ENCODE measurements at places on chromosomes 3 and 15.
A peak's percentile ranks its signal among the peaks of the same experiment; 100 is the strongest.

GRCh38 chr3:170614214-170614966 lies 28.5 kb upstream of the SLC7A14 start:
- DNase-seq: no peak

- no peak for DNase-seq
Observed at GRCh38 chr3:146655333-146655996, 50.3 kb upstream of the PLSCR5 start.

- DNase-seq: no peak
Observed at GRCh38 chr15:74994236-74994635, 1.1 kb upstream of the SCAMP5 start.

- peak; percentile 15 for DNase-seq
Observed at GRCh38 chr3:170907637-170908234, 701 bp downstream of the EIF5A2 start.

DNA sequence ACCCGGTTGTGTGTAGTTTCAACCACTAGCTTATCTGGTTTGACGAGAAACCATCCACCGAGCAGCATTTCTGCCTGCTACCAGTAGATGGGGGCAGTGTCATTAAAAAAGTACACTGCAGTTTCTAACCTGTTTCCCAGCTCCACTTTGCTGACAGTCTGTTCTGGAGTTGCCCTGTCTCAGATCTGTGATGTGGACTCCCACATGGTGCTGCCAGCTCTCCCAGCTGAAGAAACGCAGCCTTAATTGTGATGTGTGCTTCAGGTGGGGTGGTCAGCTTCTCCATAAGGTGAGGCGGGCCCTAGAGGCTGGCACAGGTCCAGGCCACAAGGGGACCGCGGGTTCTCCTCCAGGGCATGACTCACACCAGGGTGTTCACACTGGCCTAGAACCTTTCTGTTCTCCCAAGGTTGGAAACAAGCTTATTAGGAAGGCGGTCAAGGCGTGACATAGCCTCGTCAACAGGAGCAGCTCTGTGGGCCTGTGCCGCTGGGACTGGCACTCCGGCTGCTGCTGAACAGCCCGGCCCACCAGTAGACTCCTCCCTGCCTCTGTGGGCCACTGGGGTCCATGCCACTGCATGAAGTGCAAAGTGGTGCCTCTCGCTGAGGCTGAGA lies 2.9 kb upstream of the FAM43A start:
- DNase-seq: no peak

- no peak for DNase-seq
Observed at GRCh38 chr3:66504850-66505641, 4.2 kb upstream of the LRIG1 start.

DNA sequence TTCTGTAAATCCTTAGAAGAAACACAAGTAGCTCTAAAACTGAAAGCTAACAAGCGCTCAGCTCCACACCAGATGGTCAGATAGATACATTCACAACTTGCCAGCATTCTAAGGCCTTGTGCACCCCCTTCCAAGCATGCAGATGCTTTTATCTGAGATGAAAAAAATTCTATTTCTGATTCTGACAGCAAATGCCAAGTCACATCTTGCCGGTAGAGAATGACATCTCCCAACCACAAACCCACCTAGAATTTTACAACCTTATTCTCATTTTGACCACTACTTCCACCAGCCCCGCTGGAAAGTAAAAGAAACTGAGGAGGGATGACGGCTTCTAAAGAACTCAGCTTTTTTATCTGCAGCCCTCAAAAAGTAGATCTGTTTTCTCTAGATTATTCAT lies 57.7 kb downstream of the SUMF1 start:
- DNase-seq: no peak

GRCh38 chr3:76024640-76025039 lies 239.3 kb upstream of the ZNF717 start:
- DNase-seq: no peak

DNA sequence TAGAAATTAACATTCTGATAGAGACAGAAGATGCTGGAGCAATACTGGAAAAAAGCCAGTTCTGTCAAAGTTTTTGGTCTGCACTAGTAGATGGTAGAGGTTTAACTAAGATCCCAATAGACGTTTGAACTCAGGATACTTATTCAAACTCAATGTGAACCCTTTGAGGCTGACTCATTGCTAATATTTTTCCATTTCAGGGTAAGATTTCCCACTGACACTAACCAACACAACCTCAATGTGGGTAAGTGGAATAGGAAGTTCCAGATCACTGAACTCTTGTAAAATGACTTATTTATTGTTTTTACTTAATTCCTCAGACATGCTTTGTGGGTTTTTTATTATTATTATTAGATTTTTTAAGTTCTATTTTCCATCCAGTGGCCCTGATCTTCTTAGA lies 1024.8 kb downstream of the EPHA3 start:
- DNase-seq: no peak

DNA sequence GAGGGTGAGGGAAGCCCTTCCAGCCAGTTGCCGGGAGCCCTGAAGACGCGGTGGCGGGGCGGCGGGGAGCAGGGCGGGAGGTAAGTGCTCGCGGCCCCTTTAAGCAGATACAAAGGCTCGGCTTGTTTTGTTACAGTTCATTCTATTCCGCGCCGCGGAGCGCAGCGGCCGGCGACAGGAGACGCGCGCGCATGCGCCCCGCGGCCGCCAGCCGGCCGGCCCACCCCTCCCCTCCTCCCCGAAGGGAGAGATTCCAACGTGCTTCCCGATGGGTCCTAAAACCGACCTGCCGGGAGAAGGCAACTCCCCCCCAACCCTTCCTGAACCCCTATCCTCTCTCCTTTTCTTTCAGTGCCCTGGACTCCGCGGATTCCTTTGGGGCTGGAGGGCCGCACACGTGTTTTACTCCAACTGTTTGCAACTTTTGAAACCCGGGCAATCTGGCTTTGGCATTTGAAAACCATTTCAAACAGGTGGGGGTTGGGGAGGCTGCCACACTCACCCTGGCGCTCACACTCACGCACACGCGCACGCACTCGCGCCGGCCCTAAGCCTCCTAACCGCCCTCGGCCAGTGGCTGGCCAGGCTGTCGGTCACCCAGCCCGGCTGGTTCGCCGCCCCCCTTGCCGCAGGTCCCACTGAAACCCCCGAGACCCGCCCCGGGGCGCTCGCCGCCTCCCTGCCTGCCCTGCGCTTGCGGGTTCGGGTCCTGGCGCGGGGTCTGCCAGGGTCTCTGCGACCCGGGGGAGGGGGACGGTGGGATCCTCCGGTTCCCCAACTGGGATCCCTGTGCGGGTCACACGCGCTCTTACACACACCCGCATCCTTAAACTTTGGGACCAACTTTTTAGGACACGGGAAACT lies at the start of gene MAGI1:
MAGI1 (minus strand) TSS at position 193 of the 864 bp plus-strand sequence. CDS start 610 bp downstream, outside the sequence.
- DNase-seq: peak; percentile 92

DNA sequence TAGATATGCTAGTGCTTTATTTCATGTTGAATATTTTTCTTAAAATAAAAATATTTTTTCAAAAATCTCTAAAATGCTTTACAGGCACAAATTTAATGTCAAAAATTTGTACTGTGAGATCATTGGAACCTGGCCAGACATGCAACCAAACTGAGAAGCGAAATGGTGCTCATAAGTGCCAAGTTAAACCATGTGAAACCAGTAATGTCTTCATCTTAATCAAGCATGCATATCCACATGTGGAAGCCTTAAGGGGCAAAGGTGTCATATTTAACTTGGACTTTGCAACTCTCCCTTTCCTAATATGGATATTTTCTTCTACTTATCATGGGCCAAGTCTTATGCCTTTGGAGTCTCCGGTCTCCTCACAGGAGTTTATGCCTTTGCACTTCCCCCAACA lies 208.9 kb upstream of the COL8A1 start:
- no peak for DNase-seq

- DNase-seq: no peak
Observed at GRCh38 chr3:44248152-44248551, 6.5 kb downstream of the TOPAZ1 start.

GRCh38 chr3:24168977-24169376 lies 223.9 kb downstream of the NR1D2 start:
- DNase-seq: no peak

DNA sequence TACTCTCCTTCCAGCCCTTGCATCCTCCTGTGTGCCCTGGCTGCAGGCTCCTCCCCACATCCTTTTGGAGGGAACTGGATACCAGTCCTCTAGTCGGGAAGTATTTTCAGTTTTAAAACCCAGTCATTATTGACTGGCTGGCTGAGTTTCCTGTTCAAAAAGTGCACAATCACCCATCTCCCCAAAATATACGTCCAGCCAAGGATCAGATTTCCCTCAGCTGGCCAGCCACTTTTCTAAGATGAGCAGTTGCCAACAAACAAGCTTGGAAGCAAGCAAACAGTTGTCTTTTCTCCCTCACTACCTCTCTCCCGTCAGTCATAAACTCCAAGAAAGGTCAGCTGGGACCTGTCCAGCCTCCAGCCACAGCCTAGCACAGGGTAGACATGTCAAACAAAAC lies 147.7 kb upstream of the GALNT15 start:
- DNase-seq: no peak

DNA sequence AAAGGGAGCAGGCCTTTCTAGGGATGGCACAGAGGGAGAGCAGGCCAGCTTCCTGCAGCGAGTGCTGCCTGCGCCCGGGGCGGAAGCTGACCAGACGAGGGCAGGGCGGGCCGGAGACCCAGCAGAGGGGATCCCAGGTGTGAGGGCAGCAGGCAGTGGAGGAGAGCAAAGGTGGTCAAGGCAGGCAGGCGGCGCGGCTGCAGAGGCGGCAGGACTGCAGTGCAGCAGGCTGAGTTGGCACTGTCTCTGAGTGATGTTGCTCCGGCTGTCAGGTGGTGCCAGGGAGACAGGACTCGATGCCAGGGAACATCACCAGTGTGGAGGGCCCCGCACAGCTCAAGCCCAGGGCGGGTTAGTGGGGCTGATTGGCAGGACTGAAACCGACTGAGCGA lies 22.3 kb upstream of the PLXNA1 start:
- DNase-seq: no peak

DNA sequence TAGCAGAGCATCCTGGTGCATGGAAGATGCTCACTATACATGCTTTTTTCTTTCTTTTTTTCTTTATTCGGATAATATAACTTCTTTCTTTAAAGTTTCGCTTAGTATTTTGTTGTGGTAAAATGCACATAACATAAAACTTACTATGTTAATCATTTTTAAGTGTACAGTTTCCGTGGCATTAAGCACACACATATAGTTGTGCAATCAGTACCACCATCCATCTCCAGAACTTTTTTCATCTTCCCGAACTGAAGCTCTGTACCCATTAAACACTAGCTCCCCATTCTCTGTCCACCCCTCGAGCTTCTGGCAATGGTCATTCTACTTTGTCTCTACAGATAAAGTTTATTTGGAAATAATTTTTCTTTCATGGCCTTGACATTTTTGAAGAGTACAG lies 1.0 kb upstream of the JAGN1 start:
- no peak for DNase-seq

DNA sequence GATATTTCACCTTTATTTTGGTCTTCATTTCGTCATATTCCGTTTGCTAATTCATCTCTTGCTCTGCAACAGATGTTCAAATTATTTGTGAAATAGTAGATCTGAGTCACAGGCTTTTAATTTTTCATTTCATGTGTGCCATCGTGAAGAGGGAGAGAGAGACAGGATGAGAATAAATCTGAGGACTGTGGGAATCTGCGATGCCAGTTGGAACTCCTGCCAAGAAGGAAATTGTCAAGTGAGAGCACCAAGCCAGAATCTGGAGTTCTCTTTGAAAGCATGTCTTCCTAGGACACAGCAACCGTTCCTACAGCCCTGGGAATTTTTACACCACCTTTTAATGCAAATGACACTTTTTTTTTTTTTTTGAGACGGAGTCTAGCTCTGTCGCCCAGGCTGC lies 48.8 kb downstream of the NSMCE3 start:
- DNase-seq: no peak

DNA sequence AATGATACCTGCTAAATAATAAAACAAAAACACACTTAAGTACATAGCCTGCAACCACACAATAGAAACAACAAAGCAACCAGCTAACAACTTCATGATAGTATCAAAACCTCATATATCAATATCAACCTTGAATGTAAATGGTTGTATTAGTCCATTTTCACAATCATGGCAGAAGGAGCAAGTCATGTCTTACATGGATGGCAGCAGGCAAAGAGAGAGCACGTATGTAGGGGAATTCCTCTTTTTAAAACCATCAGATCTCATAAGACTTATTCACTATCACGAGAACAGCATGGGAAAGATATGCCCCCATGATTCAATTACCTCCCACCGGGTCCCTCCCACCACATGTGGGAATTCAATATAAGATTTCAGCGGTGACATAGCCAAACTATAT lies 44.5 kb upstream of the PTX3 start:
- no peak for DNase-seq

DNA sequence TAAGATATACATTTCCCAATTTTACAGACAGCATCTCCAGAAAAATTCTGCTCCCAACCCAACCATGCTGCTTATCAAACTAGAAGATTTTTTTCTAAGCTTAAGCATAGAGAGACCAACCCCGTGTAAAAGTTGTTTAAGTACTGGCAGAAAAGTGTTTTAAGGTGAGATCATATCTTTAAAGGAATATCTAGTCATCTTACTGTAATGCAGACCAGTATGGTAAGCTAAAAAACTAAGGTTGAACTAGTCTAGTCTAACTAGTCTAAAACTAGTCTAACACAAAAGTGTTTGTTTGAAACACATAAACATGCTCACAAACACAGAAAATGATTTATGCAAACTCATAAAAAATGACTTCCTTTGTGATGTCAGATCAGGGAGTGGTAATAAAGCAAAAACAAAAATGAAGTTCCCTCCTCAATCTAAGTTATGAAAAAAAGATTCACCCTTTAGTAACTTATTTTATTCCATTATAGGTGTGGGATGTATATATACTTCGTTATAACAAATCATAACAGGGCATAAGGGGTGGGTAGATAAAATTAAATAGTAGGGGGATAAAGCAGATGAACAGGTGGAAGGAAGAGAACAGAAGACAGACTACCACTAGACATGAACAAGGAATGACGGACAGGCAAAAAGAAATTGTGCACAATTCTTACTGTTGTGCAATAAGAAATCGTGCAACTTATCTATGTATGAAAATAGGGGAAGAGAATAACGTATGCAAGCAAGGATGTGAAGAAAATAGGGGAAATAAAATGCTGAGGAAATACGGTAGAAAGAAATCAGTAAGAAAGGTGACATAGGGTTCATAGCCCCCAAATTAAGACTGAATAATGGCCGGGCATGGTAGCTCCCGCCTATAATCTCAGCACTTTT lies 10.0 kb downstream of the MYO5A start:
- no peak for DNase-seq

DNA sequence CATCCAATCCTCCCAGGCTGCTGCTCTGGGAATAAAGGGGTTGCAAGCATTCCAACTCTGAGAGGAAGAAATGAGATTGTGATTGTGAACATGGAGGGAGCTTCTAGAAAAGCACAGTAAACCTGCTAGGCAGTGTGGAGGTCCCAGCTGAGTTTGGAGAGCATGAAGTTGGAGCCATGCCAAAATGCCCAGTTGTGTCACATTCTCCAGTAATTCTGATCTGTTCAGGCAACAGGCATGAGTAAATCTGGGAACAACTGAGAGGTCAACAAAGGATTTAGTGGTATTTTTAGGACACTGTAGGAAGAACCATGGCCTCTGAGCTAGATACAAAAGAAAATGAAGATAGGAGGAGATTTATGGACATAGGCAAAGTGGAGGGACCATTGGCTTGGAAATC lies 74.7 kb downstream of the CYP19A1 start:
- DNase-seq: no peak

Data from right renal cortex interstitium (tissue), 3 donors.